ENCODE measurements at places on chromosomes 4 and X.

DNA sequence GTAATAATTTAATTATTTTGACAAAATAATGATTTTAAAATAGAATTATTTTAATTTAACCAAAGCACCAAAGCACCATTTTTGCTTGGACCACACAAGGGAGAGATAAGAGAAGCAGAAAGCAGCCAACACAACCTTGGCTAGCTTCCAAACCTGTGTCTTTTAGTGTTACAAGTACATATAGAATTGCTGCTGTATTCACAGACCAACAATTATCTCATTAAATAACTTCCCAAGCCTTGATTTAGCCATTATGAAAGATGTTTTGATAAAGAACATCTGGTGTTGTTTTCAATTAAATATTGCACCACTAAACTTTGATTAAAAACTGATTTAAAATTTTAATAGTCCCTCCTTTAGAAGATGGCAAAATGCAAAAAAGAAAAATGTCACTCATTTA is 14.0 kb upstream of the IGFBP7 start:
- no peak for DNase-seq

DNA sequence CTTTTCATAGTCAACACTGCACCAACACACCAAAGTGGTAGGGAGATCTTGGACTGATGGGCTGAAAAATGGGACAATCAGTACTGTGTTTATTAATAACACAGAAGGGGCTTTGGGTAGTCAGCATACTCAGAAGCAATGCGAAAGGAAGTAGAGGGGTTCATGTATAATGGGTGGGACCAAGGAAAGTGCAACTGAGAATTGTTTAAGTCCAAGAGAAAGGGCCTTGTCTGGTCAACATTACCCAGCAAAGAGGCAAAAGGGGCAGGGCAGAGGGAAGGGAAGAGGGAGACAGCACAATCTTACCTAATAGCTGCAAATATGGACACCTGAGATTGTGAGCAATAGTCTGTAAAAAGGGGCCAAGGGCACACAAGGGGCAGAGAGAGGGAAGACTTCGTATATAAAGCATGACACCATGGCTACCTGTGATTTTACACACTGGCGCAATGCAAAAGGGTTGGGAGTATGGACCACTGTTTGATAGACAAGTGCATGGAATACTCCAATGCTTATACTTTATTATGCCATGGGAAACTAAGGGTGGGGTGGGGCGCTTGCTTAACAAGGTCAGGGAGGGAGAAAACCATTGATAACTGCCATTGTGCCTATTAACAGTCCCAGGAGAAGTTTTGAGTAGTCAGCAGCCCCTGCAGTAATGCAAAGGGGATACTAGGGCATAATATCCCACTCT is 279.7 kb downstream of the CHIC1 start:
- DNase-seq = no peak

- DNase-seq = no peak
These were observed 129.8 kb upstream of the NKX1-1 start for GRCh38 chr4:1535926-1536578.

- DNase-seq = no peak
These were observed 230.2 kb downstream of the AFAP1 start for GRCh38 chr4:7709431-7709830.

DNA sequence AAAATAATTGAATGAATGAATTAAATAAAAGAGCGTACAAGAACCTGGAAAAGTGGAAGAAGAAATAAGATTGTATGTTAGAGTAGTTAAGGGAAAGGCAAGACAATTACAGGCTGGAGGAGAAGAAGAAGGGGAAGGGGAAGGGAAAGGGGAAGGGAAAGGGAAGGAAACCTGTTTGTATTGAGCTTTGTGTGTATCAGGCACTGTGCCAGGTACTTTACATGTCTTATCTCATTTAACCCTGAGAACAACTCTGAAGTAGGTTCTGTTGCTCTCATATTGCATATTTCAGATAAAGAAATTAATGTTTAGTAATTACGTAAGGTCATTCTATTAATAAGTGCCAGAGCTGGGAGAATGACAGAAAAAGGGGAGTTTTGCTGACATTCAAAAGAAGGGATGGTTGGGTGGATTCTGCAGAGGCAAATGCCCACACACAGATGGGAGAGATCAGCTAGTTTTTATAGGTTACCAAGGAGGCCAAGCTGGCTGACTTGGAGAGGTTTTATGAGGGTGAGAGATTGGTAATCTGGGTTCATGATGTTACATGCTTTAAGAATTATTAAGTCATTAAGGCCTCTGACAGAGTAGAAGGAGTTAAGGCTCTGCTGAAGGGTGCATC is 92.3 kb upstream of the LCORL start:
- DNase-seq = no peak

DNA sequence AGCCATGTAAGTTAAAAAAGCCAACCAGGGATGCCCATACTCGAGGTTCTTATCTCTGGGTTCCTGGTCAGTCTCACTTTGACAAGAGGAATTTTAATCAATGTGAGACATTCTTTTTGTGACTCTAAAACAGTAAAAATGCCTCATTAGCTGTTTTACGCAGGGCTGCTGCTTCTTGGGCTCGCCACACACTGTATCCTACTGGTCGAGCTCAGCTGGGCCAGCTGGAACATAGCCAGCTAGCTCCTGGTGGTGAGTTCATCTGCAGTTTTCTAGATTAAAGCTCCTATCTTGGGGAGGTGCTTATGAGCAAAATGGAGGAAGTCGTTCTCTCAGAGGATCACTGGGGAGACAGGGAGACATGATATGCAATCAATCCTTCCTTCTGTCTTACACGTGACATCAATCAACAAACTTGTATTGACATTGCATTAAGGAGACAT is 55.9 kb upstream of the LEF1 start:
- DNase-seq = no peak

DNA sequence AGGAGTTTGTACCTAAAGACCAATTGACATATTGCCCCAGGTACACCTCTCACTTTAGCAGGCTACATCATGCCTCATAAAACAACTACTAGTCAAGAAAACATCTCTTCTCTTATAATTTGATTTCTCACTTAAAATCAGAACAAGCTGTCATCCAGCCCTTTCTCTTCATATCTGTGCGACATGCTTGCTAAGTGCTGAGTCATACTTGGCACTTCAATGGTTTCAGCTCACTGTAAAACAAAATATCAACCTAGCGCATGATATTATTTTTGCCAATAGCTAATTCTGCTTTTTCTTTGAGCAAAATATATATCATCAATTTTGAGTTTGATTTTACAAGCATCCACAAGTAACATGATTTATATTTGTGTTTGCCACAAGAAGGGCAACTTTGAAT is 27.9 kb upstream of the FUNDC1 start:
- DNase-seq = no peak

GRCh38 chr4:71537551-71538065 is 198.8 kb downstream of the SLC4A4 start:
- DNase-seq = no peak

DNA sequence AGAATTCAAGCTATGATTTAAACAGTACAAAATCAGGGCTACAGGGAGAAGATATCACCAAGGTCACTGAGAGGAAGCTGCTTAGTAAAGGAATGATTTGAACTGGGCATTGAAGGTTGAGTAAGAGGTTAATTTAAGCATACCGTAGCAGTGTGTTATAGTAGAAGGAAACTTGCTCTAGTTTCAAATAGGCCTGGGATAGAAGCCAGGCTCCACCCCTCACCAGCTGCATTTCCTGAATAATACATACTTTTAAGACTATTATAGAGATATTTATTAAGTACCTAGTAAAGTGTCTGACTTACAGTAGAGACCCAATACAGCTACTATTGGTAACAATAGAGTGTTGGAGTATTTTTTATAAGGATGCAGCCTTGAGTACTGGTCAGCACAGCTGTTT is 118.0 kb upstream of the GLRA2 start:
- no peak for DNase-seq

GRCh38 chrX:35439692-35440091 is 358.4 kb upstream of the MAGEB16 start:
- no peak for DNase-seq

DNA sequence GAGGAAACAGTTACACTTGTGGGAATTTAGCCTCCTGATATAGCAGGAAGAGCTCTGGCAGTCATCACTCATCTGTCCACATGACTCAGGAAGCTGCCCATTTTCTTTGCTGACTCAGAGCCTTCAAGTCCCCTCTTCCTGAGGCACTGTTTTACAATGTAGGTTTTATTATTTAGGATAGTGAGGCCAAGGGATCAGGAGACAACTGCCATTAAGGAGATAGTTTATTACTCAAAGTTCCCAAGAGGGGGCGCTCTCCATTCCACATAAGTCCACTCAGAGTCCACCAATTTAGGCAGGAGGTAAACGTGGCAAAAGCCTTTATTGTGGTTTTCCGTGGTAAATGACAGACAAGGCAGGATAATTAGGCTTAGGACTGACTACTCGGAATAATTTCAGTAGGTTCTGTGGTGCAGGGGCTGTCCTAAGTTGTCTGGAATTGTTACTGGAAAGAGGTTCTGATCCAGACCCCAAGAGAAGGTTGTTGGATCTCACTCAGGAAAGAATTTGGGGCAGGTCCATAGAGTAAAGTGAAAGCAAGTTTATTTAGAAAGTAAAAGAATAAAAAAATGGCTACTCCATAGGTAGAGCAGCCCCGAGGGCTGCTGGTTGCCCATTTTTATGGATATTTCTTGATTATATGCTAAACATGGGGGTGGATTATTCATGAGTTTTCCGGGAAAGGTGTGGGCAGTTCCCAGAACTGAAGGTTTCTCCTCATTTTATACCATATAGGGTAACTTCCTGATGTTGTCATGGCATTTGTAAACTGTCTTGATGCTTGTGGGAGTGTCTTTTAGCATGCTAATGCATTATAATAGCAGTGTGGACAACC is 96.0 kb upstream of the RAB40AL start:
- DNase-seq = no peak

GRCh38 chr4:146029939-146030710 is 91.5 kb upstream of the ZNF827 start:
- DNase-seq = no peak

DNA sequence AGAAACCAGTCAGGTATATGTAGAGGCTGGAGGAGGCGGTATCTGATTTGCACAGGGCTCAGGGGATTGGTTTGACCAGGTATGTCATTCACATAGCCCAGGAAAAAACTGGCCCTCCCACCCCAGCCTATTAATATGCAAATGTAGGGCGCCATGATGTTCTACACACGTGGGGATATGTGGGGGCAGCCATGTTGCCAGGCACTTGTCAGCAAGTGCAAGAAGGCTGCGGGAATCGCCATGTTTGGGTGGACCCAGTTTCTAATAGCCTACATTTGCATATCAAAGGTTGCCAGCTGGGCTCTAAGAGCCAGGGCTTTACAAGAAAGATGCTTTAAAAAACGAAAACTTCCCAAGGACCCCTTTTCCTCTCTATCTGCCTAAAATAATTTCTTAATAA is 335.1 kb downstream of the SMARCA1 start:
- no peak for DNase-seq

DNA sequence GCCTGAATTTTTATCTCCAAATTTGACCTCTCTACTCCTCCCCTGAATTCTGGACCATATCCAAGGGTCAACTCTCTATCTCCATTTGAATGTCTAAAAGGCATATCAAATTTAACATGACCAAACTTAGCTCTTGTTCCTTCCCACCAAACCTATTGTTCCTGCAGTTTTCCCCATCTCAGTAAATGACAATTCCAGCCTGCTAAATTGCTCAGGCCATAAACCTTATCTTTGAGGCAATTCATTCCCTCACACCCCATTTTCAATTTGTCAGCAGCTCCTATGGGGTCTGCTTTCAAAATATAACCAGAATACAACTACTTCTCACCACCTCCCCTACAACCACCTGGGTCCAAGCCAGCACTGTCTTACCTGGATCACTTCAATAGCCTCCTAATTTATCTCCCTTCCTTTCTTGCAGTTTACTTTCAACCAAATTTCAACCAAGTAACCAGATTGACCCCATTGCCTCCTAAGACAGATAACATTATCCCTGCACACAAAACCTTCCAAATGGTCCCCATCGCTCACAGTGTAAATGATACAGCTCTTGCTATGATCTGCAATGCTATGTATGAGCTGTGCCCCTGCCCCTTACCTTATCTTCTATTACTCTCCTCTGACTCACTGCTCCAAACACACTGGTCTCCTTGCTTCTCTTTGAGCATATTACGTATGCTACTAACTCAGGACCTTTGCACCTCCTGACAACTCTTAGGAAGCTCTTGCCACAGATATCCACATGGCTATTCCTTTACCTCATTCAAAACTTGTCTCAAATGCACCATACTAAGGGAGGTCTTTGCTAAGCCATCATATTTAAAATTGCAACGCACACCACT is 66.0 kb downstream of the CAMK2D start:
- no peak for DNase-seq

DNA sequence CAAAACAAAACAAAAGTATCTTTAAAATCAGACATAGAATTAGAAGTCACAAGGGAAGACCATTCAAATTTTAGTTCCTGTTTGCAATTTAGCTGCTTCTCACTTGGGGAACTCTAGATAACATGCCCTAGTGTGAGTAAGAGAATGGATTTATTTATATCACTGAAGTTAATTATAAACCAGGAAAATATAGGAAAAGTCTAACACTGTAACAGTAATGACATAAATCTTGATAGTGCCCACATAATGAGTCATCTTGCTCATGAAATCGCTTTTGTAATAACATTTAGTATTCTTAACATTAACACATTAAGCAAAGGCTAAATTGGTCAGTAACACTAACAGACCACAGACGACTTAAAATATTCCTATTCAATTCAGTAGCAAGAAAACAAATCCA is 710.7 kb downstream of the STPG2 start:
- DNase-seq = no peak

GRCh38 chr4:164501074-164501473 is 252.9 kb upstream of the SMIM31 start:
- no peak for DNase-seq

GRCh38 chrX:13835825-13836224 is 18.9 kb upstream of the GPM6B start:
- DNase-seq = no peak

DNA sequence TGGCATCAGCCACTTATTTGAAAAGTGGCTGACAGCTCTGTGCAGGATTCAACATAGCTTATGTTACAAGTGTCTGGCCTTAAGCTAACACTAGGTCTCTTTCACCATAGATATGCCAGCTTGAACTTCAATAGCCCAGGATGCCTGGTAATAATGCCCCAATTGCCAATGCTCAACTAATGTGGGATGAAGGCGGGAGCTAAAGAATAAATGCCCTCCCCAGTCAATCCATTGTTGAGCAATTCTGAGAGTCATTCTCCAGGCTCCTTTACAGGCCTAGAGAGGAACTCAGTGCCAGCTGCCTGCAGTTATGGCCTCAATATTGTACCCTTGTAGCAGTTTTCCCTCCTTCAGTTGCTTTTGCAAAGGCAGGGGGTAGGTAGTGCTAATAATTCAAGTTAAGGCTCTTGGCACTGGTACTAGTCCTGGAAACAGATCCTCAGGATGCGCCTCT is 460.2 kb downstream of the GABRG1 start:
- no peak for DNase-seq
